ENCODE measurements at places on chromosomes 16 and 17.

- DNase-seq = no peak
Observed at GRCh38 chr17:30207655-30208054, 27.8 kb downstream of the SLC6A4 start.

GRCh38 chr17:69524854-69525253, 110.4 kb downstream of the MAP2K6 start:
- DNase-seq = no peak

DNA sequence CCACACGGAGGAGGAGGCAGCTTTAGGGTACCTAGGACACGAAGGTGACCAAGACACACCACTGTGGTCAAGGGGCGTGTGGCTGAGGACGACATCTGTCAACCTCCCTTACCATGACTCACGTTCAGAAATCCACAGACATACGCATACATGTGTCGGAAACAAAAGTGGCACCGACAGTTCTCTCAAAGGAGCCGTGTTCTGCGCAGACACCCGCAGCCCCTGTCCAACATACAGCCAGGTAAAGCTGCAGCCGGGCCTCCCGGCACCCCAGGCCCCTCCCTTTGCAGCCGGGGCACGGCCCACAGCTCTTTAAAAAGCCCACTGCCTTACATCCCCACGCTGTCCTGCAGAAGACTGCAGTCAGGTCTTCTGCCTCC, 40.5 kb upstream of the KLHDC4 start:
- no peak for DNase-seq

GRCh38 chr17:53979991-53980390, 157.3 kb downstream of the KIF2B start:
- no peak for DNase-seq

DNA sequence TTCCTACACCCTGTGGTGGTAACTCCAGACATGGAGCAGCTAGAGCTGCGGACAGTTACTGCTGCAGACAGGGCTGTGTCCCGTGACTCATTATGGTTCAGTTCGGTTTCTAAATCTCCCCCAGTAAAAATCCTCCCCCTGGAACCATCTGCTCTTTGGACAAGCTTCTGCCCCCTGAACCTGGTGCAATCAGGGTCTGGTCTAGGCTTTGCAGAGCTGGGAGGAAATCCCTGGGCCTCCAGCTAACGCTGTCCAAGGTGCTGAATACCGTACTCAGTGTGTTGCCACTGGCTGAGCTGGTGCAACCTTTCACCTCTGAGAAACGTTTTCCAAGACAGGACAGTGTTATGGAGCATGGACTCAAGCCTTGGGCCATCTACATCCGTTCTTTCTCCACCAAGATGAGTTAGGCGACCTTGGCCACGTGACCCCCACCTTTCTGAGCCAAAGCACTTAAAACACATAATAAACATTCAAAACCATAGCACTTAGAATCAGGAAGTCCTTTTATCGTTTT, 142.0 kb downstream of the CPPED1 start:
- no peak for DNase-seq

DNA sequence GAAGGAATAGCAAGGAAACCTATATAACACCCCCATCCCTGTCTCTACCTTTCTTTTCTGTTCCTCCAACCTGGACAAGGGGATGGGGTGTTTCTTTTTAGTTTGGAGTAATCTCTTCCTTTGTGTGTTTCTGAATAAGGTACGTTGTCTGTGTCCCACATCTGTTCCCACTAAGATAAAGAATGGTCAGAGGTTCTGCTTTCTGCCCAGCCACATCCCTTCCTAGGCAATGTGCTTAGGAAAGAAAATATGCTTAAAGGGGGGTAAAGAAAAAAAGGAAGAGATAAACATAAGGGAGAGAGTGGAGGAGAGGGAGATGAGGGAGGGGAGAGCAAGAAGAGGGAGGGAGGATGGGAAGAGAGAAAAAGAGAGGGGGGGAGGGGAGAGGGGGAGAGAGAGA, 35.1 kb downstream of the SLC6A2 start:
- DNase-seq = no peak

- DNase-seq = no peak
Observed at GRCh38 chr17:78883089-78883532, 19.9 kb downstream of the CEP295NL start.

- DNase-seq = no peak
Observed at GRCh38 chr16:19287241-19287640, 1.7 kb downstream of the CLEC19A start.

- no peak for DNase-seq
Observed at GRCh38 chr17:43673516-43674323, 12.0 kb upstream of the MEOX1 start.

DNA sequence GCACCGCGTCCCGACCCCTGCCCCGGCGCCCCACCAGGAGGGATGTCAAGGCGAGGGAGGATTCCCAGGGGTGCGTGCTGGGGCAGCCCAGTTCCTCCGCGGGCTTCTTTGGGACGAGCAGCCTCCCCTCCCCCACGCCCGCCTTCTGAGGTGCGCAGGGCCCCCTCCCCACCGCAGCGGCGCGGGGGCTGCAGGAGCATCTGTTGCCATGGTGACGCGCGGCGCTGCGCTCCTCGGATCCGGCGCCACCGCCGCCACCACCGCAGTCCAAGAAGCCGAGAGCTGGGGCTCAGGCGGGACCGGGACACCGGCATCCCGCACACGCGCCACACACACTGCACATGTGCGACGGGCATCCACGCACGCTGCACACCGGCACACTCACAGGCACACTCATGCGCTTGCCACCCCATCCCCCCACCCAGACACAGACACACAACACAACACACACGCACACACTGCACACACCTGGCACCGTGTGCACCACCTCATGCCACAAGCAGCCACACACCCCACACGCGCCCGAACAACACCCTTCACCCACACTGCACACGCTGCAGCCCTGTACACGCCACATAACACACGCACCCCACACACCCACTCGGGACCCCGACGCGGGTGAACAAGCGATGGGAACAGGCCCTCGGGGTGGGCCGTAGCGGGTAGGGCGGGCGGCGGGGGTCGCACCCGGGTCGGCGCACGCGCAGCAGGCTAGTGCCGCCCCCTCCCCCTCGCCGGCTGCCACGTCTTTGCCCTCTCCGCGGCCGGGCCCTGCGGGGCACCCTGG, 17.0 kb downstream of the ENPP7 start:
- no peak for DNase-seq

DNA sequence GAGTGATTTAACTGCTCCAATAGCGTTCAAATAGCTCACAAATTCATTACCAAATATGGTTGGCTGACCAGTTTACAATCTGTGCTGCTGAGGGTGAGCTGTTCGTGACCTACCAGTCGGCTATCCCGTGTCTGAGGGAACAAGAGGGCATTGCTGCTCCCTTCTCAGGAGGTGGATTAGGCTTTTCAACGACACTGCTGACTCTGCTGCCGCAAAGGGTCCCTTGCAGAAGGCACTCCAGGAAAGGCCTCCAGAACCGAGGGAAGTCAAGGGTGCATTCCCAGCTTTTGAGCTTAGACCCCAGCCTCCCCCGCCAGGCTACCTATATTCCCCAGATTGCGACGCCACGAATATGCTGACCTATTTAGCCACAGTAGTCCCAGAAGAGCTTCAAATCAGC, 32.3 kb downstream of the GJC1 start:
- no peak for DNase-seq

- no peak for DNase-seq
Observed at GRCh38 chr17:28500712-28501379, 5.3 kb upstream of the FOXN1 start.

GRCh38 chr17:1490643-1491442, 1.6 kb downstream of the MYO1C start:
- no peak for DNase-seq

GRCh38 chr17:56870081-56870651, 36.2 kb downstream of the DGKE start:
- DNase-seq = no peak

DNA sequence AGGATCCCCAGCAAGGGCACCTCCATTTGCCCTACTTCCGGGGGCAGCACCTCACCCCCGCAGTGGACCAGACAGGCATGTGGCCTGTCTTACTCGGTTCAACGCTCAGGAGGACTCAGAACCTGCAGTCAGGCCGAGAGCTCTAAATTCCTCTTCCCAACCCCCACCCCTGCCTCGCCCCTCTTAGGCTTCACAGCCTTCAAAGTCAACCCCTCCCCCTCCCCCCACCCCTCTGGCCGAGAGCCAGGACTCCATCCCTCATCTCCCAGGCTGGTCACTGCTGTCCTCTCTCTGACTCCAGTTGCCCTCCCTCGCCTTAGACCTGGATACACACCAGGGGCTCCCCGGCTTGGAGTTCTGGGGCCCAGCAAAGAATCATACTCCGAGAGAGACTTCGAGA, 8.1 kb upstream of the HS3ST6 start:
- no peak for DNase-seq

- DNase-seq = no peak
Observed at GRCh38 chr17:30503558-30503957, 26.4 kb downstream of the GOSR1 start.

DNA sequence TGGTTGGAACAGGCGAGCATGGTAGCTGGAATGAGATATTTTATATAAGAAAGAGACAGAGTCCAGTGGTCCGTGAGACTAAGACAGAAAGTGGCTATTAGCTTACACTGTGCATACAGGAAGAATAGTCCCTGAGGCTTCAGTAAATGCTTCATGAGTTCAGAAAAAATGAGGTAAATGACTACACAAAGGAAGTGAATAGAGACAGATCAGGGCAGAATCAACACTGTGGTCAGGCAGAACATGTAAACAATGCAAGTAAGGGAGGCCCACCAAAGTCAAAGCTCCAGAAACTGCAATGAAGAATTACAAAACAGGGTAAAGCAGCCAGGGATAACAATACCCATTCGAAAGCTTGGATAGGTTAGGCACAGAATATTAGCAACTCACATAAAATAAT, 4.8 kb downstream of the ABCA10 start:
- no peak for DNase-seq

DNA sequence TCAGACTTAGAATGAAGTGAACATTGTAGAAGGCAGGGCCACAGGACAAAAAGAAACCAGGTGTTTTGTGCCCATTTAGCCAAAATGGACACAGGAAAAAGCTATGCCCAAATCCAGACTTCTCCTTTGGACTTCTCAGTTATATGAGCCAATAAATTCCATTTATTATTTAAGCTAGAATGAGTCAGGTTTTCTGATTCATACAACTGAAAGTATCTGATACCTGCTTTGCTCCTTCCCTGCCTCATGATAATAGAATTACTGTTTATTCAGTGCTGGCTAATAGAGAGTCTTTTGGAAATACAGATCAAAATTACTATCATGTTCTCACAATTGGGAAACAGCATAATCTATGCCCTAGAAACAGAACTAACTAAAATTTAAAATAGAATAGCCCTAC, 8.7 kb upstream of the CPD start:
- no peak for DNase-seq

- DNase-seq = no peak
Observed at GRCh38 chr16:50712560-50712898, 19.1 kb downstream of the NOD2 start.

- DNase-seq = no peak
Observed at GRCh38 chr16:58102665-58103392, 26.4 kb downstream of the CFAP20 start.

DNA sequence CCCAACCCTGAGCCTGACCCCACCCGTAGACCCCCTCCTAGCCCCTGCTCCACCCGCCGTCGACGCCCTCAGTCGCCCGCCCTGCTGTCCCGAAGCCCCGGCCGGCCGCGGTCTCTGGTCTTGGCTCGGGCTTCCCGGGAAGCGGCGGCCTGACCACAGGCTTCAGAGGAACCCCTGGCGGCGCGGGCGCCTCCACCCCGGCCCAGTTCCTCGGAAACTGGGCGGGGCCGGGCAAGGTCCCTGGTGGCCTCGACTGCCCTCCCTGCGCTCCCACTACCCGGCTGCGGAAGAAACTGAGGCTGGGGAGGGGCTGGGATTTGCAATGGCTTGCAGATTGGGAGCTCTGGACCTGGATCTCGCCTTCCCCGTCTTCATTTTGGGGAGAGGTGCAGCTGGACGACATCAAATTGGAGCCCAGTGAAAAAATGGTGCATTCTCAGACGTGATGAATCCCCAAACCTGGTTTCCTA, 692 bp upstream of the SOCS1 start:
- DNase-seq = no peak

DNA sequence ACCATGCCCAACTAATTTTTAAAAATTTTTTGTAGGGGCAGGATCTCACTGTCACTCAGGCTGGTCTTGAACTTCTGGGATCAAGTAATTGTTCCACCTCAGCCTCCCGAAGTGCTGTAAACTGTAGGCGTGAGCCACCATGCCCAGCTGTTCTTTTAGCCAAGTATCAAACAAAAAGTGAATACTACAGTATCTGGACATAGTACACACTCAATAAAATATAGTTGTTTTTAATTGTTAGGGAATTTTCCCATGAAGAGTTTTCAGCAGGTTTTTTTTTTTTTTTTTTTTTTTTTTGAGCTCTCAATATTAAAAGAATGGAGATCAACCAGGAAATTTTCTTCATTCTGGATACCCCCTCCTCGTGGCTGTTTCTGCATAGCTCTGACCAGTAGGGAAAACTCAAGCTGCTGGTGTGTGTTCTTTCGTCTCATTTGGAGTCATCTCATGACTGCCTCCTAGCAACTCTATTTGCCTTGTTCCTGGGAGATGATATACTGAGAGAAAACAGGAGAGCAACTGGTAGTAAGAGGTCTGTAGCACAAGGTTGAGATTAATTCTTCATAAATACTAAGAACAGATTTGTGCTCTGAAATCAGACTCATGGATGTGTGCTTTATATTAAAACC, 16.5 kb upstream of the PHAF1 start:
- DNase-seq = no peak

DNA sequence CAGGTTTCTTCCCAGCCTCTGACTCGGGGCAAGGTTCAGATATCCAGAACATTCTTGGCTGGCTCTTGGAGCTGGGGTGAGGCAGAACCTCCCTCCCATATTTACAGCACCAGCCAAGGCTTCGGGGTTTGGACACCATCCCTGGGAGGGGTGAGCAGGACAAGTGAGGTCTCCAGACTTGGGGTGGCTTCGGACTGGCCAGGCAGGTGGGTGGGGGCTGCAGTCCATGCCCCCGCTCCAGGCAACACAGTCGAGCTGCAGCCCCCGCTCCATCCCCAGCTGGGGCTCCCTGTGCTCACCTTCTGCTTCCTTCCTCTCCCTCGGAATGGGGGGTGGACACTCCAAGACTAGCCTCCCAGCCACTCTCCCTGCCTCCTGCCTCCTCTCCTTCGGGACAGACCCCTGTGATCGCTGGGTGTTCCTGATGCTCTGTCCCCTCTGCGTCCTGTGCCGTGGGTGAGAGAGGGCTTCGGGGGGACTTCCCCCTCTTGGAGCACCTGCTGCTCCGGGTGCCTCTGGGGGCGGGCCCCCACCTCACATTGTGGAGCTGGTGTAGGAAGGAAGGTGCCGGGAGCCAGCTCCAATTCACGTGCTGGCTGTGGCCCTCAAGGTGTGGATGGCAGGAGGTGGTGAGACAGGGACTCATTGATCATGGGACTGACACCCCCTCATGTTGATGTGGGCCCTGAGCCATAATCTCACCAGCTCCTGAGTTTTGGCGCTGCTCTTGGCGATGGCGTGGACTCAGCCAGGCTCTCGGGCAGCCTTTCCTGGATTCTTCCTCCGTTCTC, 189.2 kb downstream of the SEC14L1 start:
- DNase-seq = no peak
